ENCODE measurements at places on chromosomes 13 and 19.
A peak's percentile ranks its signal among the peaks of the same experiment; 100 is the strongest.

DNA sequence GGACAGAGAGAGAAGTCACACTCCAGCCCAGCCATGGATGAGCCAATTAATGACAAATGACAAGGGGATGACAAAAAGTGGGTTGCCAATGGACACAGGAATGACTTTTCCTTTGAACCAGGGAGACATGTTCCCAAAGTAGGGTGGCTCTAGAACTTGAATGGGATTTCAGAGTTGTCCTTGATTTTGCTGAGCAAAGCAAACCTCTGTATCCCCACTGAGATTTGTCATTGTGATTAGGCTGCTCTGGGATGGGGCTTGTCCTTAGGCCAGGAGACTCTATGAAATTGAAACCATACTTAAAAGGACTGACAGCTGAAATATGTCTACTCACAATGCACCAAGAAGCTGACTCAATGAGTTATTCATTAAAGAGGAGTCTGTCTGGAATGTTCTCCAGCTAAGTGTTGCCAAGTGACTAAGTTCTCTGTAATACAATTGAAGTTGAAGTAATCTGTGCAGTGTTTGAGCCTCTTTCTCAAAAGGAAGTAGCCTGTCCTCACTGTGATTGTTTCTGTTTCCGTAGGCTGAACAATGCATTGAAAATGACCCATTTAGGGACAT, 69.0 kb upstream of the PCDH9 start:
- DNase-seq = no peak

GRCh38 chr19:44636439-44637389, 7.0 kb upstream of the PVR start:
- DNase-seq = no peak

- DNase-seq = no peak
Measured at GRCh38 chr13:112270951-112271350, 105.2 kb upstream of the SPACA7 start.

DNA sequence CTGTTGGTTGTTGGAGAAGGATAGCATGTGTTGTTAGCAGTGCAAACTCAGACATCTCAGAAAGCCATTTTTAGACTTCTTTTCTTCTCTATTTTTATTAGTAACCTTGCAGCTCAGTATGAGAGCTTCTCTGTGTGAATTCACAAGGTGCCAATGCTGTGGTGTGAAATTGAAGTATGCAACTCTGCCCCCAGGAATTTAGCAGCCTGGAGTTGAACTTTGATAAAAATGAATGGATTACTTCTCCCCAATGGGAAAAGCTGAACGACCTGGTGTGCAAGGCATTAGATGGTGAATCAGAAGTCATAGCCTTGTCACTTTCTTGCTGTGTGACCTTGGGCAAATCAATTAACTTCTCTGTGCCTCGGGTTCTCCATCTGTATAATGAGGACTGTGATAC, 512.3 kb upstream of the PCDH9 start:
- DNase-seq = no peak

GRCh38 chr19:32802840-32803239, 66.7 kb downstream of the SLC7A9 start:
- no peak for DNase-seq

DNA sequence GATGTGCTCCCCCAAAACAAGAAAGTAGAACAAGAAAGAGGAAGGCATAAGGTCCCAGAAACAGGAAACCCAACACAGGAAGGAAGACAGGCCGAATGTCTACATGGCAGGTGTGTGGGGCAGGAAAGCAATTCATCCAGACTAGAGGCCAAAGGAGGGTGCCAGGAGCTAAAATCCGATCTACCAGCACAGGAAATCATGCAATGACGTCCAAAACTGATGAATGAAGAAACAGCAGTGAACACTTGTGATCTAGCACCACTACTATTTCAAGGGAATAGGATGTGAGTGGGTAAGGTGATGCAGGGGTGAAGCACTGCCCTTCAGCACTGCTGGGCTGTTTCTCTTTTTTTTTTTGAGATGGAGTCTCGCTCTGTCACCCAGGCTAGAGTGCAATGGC, 59.1 kb downstream of the DOCK9 start:
- DNase-seq = no peak

GRCh38 chr13:106177146-106177545, 358.3 kb downstream of the EFNB2 start:
- no peak for DNase-seq

GRCh38 chr19:53671663-53672062, 39.9 kb downstream of the DPRX start:
- no peak for DNase-seq

GRCh38 chr19:3184847-3185460, 776 bp upstream of the NCLN start:
- peak; percentile 82 for DNase-seq

DNA sequence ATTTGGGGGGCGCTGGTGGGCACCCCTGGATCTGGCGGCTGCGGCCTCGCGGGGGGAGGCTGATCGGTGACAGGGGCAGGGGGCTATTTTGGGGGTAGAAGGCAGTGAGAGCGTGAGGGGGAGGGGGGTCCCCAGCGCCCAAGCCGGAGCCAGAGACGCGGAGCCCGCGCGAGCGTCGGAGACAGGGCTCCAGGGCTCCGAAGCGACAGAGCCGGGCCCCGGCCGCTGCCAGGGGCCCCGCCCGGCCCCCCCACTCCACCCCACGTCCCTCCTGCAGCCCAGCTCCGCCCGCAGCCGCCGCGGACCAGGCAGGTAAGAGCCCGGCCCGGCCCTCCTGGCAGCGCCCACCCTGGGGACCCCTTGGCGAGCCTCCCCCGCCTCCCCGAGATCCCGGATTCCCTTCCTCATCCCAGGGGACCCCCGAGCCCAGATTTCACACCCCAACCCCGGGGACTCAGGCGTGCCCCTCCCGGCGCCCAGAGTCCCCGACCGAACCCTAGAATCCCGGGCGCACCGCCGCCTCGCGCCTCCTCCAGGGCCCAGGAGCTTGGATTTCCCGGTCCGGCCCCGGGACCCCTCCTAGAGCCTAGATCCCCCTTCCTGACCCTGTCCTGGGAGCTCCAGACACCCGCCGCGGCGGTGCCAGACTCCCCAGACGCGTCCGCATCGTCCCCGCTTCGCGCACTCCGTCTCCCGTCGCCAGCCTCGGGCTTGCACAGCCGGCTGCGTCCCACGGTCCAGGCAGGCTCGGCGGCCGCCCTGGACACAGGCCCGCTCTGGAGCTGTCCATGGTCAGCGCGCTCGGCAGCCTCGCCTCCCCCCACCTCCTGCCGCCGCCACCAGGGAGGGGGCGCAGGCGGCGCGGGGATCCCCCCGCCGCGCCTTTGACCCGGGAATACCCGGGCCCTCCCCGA, at the start of gene PPFIA3:
Gene PPFIA3 (plus strand): TSS at position 134 of the 914 bp plus-strand sequence. CDS start 8,330 bp downstream, outside the sequence.
- DNase-seq = peak; percentile 79

DNA sequence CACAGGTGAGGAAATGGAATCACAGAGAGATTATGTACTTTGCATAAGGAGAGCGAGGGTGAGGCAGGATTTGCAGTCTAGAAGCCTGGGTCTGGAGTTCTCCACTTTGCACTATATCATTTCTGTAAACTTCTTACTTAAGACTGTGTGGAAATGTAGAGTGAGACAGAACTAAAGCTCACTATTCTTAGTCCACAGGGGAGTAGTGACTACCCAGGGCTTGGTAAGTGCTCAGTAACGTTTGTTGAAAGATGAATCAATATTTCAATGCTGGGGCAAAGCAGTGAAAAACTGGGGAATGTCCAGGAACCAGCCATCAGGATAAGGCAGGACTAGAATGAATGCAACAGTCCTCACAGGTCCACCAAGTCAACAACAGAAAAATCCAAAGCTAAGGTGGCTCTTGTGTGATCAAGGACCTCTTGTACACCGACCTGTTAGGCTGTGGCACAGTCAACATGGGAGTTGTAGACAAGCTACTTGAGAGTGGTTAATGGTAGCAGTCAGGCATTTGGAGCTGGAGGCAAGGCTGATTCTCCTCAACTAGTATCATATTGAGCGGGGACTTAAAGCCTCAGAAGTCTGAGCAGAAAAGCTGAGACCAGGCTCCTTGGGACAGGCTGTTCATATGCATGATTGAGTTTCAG, 929 bp upstream of the TNFSF13B start:
- no peak for DNase-seq

GRCh38 chr13:21528616-21529015, 69.5 kb upstream of the ZDHHC20 start:
- DNase-seq = no peak

- DNase-seq = no peak
Measured at GRCh38 chr13:43033038-43033437, 9.7 kb downstream of the DNAJC15 start.

- no peak for DNase-seq
Measured at GRCh38 chr19:47427241-47428176, 8.2 kb upstream of the MEIS3 start.

- no peak for DNase-seq
Measured at GRCh38 chr19:7504684-7505083, 11.2 kb upstream of the ZNF358 start.

GRCh38 chr13:100798739-100799361, 124.3 kb upstream of the TMTC4 start:
- no peak for DNase-seq

DNA sequence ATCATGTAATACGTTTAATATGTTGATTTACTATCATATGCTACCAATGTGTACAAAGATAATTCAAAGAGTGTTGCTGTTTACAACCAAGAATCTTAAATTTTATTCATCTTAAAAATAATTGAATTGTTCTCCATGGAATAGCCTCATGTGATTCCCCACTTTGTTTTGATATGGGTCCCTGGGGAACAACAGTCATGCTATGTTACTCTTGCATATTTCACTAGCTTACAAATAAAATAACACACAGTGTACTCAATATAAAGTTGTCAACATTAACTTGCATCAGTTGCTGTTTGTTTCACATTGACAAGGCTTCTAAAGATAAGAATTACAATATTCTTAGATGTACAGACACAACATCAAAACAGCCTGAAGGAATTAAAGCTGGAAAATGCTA, 2.3 kb downstream of the ENOX1 start:
- DNase-seq = no peak

GRCh38 chr19:33784432-33784831, 12.2 kb upstream of the KCTD15 start:
- no peak for DNase-seq

DNA sequence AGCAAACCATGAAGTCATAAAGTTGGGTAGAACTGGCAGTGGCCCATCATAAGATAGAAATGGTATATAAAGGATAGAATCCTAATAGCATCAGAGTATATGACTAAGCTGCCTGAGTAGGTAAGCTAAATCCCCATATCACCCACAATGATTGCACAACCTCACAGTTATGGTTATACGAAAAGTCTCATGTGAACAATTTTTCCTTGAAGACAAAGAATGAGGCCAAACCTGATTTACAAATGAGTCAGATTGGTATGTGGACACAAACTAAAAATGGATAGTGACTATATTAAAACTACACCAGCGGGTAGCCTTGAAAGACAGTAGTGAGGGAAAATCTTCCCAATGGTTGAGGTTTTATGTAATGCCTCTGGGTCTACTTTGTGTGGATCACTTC, 40.9 kb upstream of the UFM1 start:
- DNase-seq = no peak

- peak; percentile 55 for DNase-seq
Measured at GRCh38 chr19:5961969-5962945, 15.7 kb downstream of the RANBP3 start.

- DNase-seq = no peak
Measured at GRCh38 chr19:5112175-5112574, 143.3 kb downstream of the KDM4B start.

- DNase-seq = no peak
Measured at GRCh38 chr13:112959206-112959605, 9.8 kb upstream of the MCF2L start.

GRCh38 chr19:371501-372168, 27.0 kb upstream of the MIER2 start:
- DNase-seq = no peak

- DNase-seq = no peak
Measured at GRCh38 chr13:39783051-39783450, 127.6 kb downstream of the COG6 start.

DNA sequence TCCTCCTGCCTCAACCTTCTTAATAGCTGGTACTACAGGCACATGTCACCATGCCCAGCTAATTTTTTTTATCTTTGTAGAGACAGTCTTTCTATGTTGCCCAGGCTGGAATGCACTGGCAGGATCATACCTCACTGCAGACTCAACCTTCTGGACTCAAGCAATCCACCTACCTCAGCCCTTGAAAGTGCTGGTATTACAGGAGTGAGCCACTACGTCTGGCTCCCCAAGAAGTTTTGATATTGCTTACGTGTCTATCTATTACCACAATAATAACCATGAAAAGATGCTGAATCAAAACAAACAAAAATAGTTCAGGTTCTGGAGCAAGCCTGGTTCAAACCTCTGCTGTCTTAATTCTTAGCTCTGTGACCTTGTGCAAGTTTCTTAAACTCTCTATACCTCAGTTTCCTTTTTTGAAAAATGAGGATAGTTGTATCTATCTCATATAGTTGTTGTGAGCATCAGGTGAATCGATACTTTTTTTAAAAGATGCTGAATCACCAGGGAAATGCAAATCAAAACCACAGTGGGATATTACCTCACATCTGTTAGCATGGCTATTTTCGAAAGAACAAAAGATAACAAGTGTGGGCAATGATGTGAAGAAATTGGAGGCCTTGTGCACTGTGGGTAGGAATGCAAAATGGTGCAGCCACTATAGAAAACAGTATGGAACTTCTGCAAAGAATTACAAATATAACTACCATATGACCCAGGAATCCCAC, 19.0 kb upstream of the LEUTX start:
- DNase-seq = no peak

DNA sequence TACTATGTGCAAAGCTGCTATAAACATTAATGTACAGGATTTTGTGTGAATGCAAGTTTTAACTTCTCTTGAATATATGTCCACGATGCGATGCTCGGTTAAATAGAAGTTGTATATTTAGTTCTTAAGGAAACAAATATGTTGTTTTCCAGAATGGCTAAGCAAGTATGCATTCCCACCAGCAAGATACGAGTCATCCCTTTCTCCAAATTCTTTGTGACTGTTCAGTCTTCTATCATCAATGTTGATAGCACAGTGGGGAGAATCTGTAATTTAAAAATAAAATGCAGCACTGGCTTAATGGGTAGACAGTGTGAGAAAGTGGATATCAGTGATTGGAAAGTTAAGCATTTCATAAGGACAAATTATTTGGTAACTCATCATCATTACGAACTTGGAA, 1340.8 kb downstream of the PCDH9 start:
- no peak for DNase-seq

- no peak for DNase-seq
Measured at GRCh38 chr13:30194906-30195305, 112.4 kb downstream of the KATNAL1 start.

- no peak for DNase-seq
Measured at GRCh38 chr13:41383386-41383785, 72.3 kb downstream of the NAA16 start.

GRCh38 chr13:58134525-58134924, 503.0 kb downstream of the PCDH17 start:
- no peak for DNase-seq

- DNase-seq = no peak
Measured at GRCh38 chr19:48646722-48647216, 782 bp upstream of the CA11 start.

DNA sequence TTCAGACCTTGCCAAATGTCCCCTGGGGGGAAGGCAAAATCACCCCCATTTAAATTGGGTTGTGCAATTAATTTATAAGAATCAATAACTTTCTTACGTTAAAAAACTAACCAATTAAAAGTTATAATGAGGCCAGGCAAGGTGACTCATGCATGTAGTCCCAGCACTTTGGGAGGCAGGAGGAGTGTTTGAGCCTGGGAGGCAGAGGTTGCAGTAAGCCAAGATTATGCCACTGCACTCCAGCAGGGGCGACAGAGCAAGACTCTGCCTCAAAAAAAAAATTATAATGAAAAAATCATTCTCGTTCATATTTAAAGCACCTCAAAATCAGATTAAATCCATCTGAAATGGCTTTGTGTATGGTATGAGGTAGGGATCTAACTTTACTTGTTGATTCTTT, 18.4 kb upstream of the SIGLEC14 start:
- no peak for DNase-seq

- DNase-seq = no peak
Measured at GRCh38 chr13:79805317-79805716, 324.4 kb downstream of the NDFIP2 start.
